ENCODE measurements at places on chromosomes 4 and X.

GRCh38 chr4:4462970-4463369 lies 76.1 kb downstream of the NSG1 start:
- DNase-seq: no peak

- DNase-seq: no peak
These were observed 205.4 kb downstream of the CFAP299 start for GRCh38 chr4:80540785-80541469.

DNA sequence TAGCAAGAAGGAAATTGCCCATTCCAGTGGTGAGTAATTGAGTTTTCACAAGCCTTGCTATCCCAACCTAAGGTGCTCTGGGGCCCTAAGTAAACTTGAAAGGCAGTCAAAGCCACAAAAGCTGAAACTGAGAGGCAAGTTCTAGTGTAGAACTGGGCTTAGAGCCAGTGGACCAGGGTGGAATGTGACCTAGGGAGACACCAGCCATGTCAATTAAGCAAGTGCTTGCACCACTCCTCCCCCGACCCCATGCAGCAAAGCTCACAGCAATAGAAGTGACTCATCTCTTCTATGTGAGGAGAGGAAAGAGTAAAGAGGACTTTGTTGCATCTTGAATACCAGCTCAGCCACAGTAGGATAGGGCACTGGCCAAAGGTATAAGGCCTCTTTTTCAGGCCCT lies 486.1 kb upstream of the POU3F4 start:
- no peak for DNase-seq

DNA sequence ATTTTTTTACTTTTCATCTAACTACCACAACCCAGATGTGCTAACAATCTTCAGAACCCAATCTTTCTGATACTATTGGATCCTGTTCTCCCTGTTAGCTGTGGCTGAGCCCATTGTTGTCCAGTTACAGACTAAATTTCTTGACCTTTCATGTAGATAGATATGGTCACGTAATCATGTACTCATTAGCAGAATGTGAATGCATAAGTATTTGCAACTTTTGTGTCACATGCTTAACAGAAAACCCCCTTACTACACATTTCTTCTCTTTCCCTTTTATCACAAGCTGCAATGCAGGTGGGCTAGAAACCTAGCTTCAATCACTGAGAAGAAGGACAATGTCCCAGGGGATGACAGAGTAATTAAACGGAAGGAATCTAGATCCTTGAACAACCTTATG lies 13.1 kb upstream of the FAM13A start:
- DNase-seq: no peak

- peak; percentile 4 for DNase-seq
These were observed at the start of gene PCDH18 for GRCh38 chr4:137531986-137532868. PCDH18 (minus strand) TSS chr4:137532494; CDS start chr4:137532088, 406 bp downstream.

- no peak for DNase-seq
These were observed 216.8 kb upstream of the PACRGL start for GRCh38 chr4:20483416-20483815.

- no peak for DNase-seq
These were observed 84.4 kb upstream of the PHOX2B start for GRCh38 chr4:41832961-41833360.

- DNase-seq: no peak
These were observed 209.0 kb downstream of the PPARGC1A start for GRCh38 chr4:23680671-23681518.

- DNase-seq: no peak
These were observed 497.3 kb upstream of the BOD1L1 start for GRCh38 chr4:14124816-14125215.

GRCh38 chrX:71543316-71543715 lies 10.4 kb downstream of the OGT start:
- DNase-seq: no peak

DNA sequence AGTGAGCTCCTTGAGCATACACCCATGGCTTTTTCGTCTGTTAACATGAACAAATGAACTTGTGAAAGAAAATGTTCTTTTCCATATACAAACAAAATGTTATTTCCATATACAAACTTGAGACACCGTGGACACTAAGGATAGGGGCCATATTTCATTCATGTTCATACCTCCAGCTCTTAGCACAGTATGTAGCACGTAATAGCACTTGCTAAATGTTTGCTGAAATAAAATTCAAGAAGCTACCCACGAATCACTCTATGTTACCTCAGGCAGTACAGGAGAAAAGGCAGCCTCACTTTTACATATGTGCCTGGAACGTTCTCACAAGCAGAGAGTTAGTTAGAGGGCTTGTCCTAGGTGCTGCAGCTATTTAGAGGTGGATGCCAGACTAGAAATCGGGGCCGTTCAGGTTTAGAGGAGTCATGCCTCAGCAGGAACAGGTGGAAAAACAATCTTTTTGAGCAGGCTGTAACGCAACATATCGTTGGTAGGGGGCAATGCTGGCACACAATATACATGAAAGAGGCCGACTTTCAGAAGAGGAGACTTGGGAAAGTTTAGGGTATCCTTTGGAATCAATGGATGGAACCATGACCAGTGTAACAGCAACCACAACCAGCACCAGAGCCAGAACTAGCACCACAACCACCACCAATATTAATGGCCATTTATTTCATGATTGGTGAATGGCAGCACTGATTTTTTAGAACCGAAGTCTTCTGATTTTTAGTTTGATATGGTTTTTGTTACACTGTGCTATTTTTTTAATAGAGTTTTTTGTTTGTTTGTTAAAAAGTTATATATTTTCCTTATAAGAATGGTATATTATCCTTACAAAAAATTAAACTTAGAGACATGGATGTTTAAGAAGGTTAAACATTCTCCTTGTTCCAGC lies 14.8 kb upstream of the PAQR3 start:
- DNase-seq: no peak

GRCh38 chr4:108590776-108591175 lies 29.6 kb upstream of the RPL34 start:
- no peak for DNase-seq

GRCh38 chr4:62080431-62080830 lies 880.3 kb downstream of the ADGRL3 start:
- no peak for DNase-seq

GRCh38 chr4:15109600-15109999 lies 107.3 kb downstream of the CPEB2 start:
- DNase-seq: no peak

DNA sequence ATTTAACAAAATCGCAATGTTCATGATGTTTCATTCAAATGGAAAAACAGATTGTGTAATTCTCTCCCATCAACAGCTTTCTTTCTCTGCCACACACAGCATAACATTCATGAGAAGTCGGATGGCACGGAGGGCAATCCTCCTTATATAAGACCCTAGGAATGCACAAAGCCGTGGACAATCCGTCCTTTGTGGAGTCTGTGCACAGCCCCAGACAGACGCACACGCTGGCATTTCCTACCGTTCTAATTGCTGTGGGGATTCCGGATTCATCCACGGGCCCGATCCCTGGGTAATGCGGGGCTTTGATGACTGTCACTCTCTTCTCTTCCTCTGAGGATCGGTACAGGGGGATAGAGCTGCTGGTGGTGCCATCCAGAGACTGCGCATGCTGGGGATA lies 121.9 kb upstream of the PDLIM3 start:
- DNase-seq: no peak

DNA sequence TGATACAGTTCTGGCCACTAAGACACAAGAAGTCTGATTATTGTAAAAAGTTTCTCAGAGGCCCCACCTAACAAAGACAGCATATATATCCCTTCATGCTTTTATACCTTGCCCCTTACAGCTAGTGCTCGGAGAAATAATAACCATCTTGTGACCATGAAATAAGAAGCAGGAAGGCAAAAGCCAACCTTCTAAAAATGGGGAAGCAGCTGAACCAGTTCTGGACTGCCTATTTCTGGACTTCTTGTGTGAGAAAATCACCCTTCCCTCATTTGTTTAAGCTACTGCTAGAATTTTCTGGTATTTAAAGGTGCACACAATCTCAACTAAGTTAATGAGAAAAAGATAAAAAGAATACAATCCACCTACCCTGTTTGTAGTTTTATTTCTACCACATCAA lies 87.5 kb downstream of the CNOT6L start:
- no peak for DNase-seq

DNA sequence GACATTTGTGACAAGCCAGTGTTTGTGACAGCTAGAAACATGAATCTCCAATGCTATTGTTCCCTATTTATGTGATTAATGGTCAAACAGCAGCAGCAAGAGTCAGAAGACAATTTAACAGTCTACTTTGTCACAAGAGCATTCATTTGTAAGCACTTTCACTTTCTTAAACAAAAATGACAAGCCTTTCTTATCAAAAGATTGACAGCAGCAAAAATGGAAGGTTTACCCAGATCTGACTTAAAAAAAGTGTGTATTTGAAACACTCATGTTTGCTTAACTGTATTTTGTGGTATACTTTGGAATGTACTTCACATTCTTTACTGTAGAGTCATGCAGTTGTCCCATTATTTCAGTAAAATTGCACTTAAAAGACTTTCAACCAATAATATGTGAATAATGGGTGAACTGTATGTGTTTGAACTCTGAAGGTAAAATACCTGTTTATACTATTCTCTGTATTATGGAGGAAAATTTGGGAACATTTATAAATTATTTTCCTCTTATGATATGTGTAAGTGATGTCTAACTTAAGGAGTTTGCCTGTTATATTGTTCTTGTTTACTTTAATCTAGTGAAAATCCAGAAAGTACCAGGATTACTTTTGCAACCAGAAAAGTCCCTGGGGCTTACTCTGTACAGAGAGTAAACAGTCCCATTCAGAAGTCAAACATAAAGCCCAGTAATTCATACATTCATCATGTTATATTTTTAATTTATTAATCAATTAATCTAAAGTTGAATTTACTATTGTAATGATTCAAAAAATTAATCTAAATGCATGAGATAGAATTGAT lies 314.9 kb upstream of the TRAM1L1 start:
- no peak for DNase-seq

- DNase-seq: no peak
These were observed 36.6 kb downstream of the PCYT1B start for GRCh38 chrX:24610516-24610915.

DNA sequence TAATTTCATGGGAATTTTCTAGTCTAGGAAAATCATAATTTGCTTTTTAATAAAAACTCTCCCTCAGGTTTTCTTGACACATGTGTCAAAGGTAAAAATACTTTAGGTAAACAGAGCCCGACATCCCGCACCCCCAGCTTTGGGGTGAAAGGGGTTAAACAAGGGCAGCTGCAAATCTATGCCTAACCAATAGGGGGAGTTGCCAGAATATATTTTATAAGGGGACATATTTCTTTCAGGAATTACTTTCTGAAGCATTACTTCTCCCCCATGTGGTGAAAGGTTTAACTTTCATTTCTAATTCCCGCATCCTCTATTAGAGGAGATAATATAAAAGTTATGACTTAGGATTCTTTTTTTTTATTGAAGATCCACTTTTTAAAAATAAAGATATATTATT lies 53.9 kb upstream of the HEPH start:
- no peak for DNase-seq

DNA sequence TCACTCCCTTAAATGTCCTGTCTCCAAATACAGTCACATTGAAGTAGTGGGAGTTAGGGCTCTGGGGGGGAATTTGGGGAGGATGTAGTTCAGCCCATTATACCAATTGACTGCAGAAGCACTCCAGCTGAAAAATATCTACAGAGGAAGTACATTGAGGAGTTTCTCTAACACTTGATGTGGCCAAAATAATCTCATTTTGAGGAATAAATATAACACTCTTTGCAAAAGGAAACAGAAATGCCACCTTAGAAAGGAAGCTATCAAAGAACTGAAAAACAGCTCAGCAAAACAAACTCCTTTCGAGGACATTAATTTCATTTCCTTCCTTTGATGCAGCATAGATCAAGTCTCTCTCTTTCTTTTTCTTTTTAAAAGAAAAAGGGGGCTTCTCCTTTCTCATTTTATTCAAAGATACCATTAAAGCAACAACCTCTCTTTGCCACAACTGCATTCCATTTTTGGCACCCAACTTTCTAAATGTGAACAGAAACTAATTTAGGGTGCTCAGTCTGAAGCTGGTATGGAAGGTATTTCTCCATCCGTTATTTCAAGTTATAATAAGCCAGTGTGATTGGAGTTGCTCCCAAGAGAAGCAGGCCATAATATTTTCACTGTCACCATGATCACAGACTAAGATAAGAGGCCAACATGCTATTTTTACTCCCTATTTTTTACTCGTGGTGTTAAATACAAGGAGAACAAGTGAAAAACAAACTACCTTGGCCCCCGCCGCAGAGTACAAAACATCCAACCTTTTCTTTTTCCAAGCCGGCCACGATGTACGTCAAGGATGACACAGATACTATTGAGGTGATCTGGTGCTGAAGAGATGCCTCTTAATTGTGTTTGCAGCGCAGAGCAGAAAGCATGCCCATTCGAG lies 230.4 kb upstream of the GATB start:
- no peak for DNase-seq

- DNase-seq: peak; percentile 73
These were observed 18.5 kb downstream of the UVSSA start for GRCh38 chr4:1365271-1366178.

GRCh38 chrX:108516184-108516583 lies 76.5 kb downstream of the COL4A5 start:
- no peak for DNase-seq

- DNase-seq: no peak
These were observed 280.9 kb upstream of the TENM3 start for GRCh38 chr4:181962321-181962720.

GRCh38 chr4:125837493-125838201 lies 522.9 kb downstream of the FAT4 start:
- no peak for DNase-seq

- no peak for DNase-seq
These were observed 17.5 kb downstream of the TRAPPC2 start for GRCh38 chrX:13716905-13717304.

GRCh38 chrX:14776901-14777300 lies 96.0 kb downstream of the FANCB start:
- DNase-seq: no peak

DNA sequence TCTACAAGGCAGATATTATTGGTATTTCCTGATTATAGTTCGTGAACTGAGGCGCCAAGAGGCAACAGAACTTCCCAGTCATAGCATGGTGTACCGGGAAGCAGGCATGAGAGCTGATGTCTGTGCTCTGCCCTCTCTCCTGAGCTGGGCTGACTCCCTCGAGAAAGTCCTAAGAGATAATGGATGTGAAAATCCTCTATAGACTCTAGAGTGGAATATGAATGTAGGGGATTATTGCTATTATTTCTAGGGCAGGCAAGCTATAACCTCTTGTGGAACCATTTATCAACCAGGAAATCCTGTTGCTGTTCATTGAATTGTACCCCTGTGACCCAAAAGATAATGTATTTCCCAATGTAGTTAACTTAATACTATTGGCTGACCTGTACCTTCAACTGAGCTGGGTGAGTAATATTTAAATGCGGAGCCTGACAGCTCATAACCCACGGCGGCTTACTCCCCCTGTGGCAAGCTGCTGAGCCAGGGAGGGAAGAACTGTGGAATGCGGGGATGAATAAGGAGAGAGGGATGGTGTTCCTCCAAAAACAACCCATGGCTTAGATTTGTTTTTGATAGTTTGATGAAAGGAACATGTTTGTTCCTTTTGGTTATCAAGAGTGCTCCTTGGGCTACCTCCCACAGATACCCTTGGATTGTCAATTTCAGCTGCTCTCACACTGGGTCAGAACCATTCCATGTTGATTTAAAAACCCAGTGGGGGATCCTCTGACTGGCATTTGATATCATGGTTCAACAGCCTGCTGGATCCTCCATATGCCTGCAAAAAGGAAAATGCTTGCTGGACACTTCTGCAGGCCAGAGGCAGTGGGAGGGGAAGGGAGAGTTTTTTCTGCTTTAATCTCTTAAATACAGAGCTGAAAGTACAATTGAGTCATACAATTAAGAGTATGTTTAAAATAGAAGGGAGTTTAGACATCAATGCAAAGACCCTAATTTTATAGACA lies 339.0 kb upstream of the BOD1L1 start:
- no peak for DNase-seq

GRCh38 chrX:71938371-71938770 lies 27.7 kb downstream of the NHSL2 start:
- DNase-seq: no peak

Measured in NCI-H1436 treated with DMSO at 0.1 percent for 48 hours (cell line).